ENCODE measurements at places on chromosomes 4 and X. TPM values are rescaled to one million over a fixed set of nuclear protein-coding genes. Genes with fewer than 3 reads are reported as not detected.

GRCh38 chrX:132044953-132045352, 21.9 kb downstream of the STK26 start:
- no peaks in the 10 kb centered on the region for H3K36me3 ChIP-seq
- H3K27me3 ChIP-seq: no peaks in the 10 kb centered on the region
- no peak overlapping the region for H3K27ac ChIP-seq
- no peak overlapping the region for H3K4me3 ChIP-seq
- peaks cover 5% of the 10 kb centered on the region for H3K4me1 ChIP-seq

DNA sequence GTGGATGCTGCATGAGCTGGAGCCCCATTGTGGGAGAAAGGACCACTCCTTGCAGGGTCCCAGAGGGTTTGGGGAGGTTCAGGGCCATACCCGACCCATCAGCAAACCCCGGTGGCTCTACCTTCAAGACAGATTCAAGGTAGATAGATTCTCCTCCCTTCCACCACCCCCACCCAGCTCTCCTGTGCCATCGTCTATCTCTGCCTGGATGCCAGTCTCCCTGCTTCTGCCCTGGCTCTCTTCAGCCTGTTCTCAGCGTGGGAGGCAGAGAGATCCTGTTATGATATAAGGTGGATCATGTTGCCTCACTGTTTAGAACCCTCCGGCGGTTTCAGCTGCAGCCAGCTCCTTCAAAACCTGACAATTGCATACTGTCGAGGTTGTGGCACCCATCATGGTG, 5.4 kb downstream of the LAGE3 start:
- H3K27ac ChIP-seq: no peak overlapping the region
- H3K4me1 ChIP-seq: no peaks in the 10 kb centered on the region
- peaks cover 49% of the 10 kb centered on the region for H3K36me3 ChIP-seq
- no peak overlapping the region for H3K4me3 ChIP-seq

DNA sequence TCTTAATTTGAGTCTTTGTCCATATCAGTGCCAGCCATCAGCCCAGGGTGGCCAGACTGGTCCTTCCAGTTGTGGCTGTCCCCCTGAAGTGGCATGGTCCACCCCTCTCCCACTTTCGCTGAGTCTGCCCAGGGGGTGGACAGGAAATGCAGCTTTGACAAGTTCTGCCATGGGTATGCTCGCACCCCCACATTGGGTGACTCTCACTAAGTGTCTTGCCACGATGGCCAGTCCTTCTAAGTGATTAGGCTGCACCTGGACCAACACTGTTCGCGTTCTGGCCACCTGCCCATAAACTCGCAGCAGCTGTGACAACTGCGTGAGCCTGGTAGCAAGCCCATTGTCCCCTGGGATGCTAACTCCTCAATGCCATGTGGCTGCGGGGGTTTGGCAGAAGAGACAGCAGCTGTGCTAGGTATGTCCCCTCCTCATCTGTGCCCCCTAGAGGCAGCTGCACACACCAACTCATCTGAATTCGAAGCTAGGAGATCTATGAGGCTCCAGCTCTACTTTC, 10.0 kb upstream of the LNX1 start:
- H3K27ac ChIP-seq: no peak overlapping the region
- H3K4me3 ChIP-seq: no peak overlapping the region
- H3K4me1 ChIP-seq: peaks cover 9% of the 10 kb centered on the region
- no peaks in the 10 kb centered on the region for H3K27me3 ChIP-seq
- no peaks in the 10 kb centered on the region for H3K36me3 ChIP-seq

- no peak overlapping the region for H3K4me3 ChIP-seq
- H3K27me3 ChIP-seq: no peaks in the 10 kb centered on the region
- no peaks in the 10 kb centered on the region for H3K36me3 ChIP-seq
- no peaks in the 10 kb centered on the region for H3K4me1 ChIP-seq
- no peak overlapping the region for H3K27ac ChIP-seq
- peak; percentile 17 for DNase-seq
Observed at GRCh38 chr4:5812506-5813229, 80.2 kb downstream of the CRMP1 start.

DNA sequence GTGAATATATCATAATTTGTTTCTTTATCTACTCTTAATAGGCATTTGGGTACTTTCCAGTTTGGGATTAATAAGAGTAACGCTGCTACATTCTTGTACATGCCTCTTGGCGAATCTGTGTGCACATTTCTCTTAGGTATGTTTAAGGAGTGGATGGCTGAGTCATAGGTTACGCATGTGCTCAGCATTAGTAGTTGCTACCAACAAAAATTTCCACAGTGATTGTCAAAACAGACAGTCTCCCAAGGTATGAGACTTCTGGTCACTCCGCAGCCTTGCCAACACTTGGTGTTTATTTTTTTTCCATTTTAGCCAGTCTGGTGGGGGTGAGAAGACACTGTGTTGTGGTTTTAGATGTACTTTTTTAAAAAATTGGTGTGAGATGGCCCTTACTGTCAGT, 44.6 kb downstream of the FGFBP1 start:
- no peak overlapping the region for H3K4me3 ChIP-seq
- no peaks in the 10 kb centered on the region for H3K27me3 ChIP-seq
- H3K36me3 ChIP-seq: no peaks in the 10 kb centered on the region
- peak overlapping the region; percentile 100 for H3K27ac ChIP-seq

- peaks cover 7% of the 10 kb centered on the region for H3K4me1 ChIP-seq
- peak overlapping the region; percentile 70 for H3K27ac ChIP-seq
Observed at GRCh38 chr4:2007804-2008670, 737 bp downstream of the NELFA start.

GRCh38 chrX:107667426-107667825, 39.1 kb downstream of the PRPS1 start:
- peak overlapping the region; percentile 11 for H3K27ac ChIP-seq
- H3K36me3 ChIP-seq: peaks cover 13% of the 10 kb centered on the region

- peak; percentile 57 for DNase-seq
- no peaks in the 10 kb centered on the region for H3K27me3 ChIP-seq
- H3K4me3 ChIP-seq: peak overlapping the region; percentile 38
- peaks cover 35% of the 10 kb centered on the region for H3K4me1 ChIP-seq
Observed at GRCh38 chrX:3697701-3698279, 15.7 kb downstream of the PRKX start.

DNA sequence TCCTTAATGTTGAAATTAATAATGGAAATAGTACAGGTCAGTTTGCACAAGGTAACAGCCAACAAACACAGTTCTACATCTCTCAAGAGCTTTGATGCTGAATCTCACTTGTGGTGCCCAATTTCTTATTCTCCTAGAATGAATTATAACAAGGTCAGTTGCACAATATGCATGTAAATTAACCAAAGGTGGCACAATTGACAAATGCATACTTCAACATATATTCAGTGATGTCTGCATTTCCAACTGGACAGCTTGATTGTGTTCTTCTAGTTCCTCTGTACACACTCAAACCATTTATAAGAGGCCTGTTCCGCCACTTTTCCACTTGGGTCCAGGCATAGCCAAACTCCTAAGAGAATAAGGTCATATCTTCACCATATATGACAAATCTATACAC, 210.3 kb upstream of the EPHA5 start:
- no peak overlapping the region for H3K4me3 ChIP-seq
- no peaks in the 10 kb centered on the region for H3K4me1 ChIP-seq
- H3K27me3 ChIP-seq: no peaks in the 10 kb centered on the region
- no peak for DNase-seq
- H3K27ac ChIP-seq: no peak overlapping the region

- no peak overlapping the region for H3K4me3 ChIP-seq
- no peak for DNase-seq
- no peaks in the 10 kb centered on the region for H3K4me1 ChIP-seq
- H3K27me3 ChIP-seq: peaks cover 61% of the 10 kb centered on the region
- H3K36me3 ChIP-seq: no peaks in the 10 kb centered on the region
Observed at GRCh38 chrX:69080855-69081465, 84.3 kb downstream of the PJA1 start.

DNA sequence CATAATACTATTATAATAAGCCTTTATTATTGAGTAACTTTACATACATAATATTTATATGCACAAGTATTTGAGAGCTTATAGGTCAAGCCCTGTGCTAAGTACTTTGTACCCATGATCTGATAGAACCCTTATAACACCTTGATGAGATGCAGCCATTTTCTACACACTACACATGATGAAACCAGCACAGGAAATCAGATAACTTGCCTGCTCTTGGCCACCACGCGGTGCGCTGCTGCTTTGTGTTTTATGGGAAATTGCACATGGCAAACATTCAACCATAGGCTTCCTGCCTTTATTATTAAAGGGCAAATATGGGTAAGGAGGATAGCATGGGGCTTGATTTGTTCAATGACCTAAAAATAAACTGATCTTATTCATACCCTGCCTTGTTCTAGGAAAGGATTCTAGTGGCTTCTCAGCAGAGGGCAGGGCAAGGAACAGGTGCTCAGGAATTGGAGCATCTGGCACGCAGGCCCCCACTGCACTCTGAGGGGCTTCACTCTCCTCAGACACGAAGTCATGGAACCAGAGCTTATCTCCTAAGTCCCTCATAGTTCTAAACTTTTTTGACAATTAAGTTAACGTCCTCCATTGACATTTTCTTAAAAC, 31.6 kb upstream of the NAP1L5 start:
- H3K27me3 ChIP-seq: no peaks in the 10 kb centered on the region
- no peak overlapping the region for H3K4me3 ChIP-seq
- no peaks in the 10 kb centered on the region for H3K4me1 ChIP-seq
- peaks cover 12% of the 10 kb centered on the region for H3K36me3 ChIP-seq
- DNase-seq: no peak

DNA sequence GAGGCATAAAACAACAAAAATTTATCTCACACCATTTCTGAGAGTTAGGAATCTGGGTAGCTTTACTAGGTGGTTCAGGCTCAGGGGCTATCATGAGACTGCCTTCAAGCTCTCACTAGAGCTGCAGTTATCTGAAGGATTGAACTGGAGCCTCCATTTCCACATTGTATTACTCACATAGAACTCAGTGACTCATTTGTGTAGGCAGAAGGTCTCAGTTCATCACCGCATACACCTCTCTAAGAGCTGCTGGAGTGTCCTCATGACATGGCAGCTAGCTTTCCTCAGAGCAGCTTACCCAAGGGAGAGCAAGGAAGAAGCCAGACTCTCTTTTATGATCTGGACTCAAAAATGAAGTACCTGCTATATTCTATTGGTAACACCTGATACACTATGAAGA, 389.2 kb downstream of the IQCM start:
- DNase-seq: no peak
- no peaks in the 10 kb centered on the region for H3K4me1 ChIP-seq
- H3K36me3 ChIP-seq: no peaks in the 10 kb centered on the region
- no peak overlapping the region for H3K27ac ChIP-seq
- no peaks in the 10 kb centered on the region for H3K27me3 ChIP-seq

DNA sequence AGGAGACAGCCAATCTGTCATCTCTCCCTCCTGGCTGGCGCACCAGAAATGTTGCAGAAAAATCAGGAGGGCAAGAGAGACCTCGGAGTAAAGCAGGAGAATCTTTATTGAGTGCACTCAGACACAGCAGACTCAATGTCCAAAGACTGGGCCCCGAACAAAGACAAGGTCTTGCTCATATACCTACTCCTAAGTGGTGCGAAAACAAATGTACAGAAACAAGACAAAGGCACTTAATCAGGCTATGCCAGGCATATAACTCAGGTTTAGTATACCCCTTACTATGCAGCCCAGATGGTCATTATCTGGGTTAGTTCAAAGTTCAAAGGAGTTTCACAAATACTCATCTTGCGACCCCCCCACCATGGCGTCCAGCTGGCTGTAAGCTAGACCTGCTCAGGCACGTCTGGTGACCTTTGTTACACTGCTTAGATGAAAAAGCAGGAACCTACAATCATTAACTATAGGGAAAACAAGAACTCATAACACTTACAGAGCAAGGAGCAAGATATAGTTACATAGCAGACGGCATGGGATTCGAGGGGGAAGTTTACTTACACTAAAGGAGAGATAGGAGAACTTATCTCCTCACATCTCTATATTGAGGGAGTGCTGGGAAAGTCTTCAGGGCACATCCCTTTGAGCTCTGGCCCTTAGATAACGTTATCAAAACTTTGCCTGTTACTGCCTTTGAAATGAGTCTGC, 27.5 kb downstream of the SULT1E1 start:
- H3K4me3 ChIP-seq: peak overlapping the region; percentile 54
- no peak overlapping the region for H3K27ac ChIP-seq
- DNase-seq: peak; percentile 34
- no peaks in the 10 kb centered on the region for H3K27me3 ChIP-seq
- peaks cover 15% of the 10 kb centered on the region for H3K36me3 ChIP-seq
- peaks cover 14% of the 10 kb centered on the region for H3K4me1 ChIP-seq

The RIPPLY1 gene
- 0.31 TPM for total RNA-seq

The IL21 gene
- total RNA-seq: not detected

The CSAG1 gene
- not detected for total RNA-seq

The HSFX2 gene
- 0.76 TPM for total RNA-seq

The OSTC gene
- 82.7 TPM for total RNA-seq

The GPC4 gene
- total RNA-seq: 26.2 TPM

The AKAP14 gene
- not detected for total RNA-seq

The IL2 gene
- total RNA-seq: not detected

The AVPR2 gene
- not detected for total RNA-seq

The COX7B2 gene
- total RNA-seq: not detected

The REPS2 gene
- 14.5 TPM for total RNA-seq

The AFM gene
- not detected for total RNA-seq

Data from Calu3 (cell line).